ENCODE measurements at places on chromosomes 3 and 15.

DNA sequence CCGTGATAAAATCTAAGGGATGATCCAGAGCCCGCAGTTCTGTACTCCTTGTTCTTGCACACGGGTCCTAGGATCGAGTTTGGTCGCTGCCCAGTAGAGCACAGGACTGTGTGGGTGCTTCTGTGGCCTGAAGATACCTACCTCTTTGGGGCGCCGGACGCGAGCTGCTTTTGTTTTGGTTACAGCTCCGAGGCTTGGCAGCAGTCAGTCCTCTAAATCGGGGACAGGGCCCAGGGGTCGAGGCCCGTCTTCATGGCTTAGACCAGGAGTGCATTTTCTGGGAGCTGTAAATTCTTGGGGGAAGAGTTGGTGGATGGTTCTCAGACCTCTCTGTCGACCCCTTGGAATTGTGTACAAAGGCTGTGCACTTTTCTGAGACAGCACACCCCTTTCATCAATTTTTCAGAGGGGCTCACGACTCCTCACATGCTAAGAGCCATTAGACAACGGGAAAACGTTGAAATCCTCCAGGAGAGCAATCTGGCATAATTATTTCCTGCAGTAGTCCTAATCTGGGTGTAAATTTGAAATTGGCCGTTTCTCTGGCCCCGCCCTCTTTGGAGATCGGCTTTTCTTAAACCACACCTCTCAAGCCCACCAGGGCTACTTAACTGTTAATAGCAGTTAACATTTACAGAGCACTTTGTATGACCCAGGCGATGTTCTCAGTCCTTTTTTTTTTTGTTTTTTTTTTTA, 928 bp downstream of the CEP97 start:
- no peak for DNase-seq

DNA sequence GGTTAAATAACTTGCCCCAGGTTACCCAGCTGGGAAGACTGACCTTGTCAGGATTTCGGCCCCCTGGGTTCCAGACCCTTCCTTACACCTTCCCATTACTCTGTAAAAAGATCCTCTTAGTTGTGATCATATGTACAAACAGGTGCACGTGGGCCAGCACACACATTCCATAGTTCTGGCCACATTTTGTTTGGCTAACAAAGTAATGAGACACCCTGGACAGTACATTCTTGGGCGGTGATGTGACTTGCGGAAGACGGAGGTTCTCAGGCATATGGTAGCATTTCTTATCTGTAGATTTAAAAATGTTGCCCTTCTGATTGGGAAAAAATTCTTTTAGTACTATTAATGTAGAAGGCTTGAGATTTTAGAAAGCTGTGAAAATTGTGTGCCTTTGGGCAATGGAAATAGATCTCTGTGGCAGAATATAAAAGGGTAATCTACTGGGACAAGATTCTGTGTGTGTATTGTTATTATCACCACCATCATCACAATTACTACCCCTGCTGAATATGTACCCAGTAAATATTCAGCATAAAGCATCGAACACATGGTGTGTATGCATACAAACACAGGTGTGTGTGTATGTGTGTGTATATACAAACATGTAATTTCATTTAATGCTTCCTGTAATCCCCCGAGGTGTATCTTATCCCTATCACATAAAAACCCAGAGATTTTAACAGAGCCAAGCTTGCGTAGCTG, 205.4 kb upstream of the UBE2E1 start:
- no peak for DNase-seq

DNA sequence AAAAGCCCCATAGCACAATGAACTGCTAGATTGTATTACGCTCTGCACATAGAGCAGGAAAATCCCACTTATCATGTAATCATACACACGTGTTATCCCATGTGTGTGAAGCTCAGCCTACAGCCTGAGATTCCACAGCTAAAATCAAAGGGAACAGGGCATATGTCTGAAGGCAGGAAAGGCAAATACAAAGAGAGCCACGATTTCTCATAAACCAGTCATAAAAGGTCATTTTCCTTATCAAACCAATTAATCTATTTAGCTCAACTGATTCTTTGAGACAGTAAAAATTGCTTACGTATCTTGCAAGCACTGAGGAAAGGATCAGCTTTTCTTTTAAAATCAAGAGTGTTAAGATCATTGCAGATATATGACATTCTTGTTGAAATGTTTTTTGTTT, 199.5 kb upstream of the TBL1XR1 start:
- no peak for DNase-seq

DNA sequence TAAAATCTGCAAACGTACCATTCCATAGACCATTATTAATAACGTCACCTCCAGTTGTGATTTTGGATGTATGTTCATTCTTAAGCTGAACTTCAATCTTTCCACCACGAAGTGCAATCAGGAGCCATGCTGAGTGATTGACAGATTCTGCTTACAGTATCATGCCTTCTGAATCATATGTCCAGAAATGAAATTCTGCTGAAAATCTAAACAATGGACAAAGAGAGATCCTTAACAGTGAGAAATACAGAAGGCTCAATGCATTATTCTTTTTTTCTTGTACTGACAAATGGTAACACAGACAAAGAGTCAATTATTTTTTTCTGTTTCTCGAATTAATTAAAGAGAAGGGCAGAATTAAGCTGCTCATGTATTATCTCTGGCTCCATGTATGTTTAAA, 1114.5 kb downstream of the EPHA3 start:
- DNase-seq, result no peak

GRCh38 chr15:88900309-88900981, 5.1 kb upstream of the HAPLN3 start:
- DNase-seq, result no peak

GRCh38 chr15:31256378-31257265, 70.0 kb upstream of the KLF13 start:
- no peak for DNase-seq

GRCh38 chr3:198081421-198081844, 121.4 kb downstream of the LMLN start:
- DNase-seq, result no peak

- no peak for DNase-seq
Observed at GRCh38 chr3:45762647-45763302, 33.6 kb downstream of the SLC6A20 start.

DNA sequence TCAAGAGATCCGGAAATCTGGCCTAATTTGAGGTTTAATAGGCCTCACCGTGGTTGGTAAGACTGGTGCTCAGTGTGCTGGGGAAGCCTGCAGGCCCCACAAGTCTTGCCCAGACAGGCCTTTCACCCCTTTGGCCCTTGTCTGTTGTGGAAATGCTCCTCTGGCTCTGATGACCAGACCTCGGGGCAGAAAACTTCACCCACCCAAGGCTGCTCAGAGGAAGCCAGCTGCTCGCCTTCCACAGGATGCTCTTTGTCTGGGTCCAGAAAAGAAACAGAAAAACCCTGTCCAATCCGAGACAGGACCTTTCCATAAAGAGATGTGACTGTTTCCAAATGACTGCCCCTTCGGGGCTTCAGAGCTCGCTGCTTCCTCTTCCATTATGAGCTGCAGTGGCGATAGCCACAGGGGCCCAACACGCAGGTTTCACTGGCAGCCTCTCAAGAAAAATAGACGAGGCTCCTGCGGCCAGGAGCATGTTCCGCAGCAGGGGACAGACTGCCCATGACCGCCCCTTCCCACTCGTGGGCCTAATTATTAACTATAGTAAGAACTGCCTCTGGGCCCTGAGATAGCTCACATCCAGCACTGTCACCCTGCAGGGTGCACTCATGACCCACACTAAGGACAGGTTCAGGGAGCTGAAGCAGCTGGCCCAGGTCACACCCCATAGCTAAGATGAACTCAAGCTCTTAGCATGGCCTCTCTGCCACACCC, 6.8 kb upstream of the SNX22 start:
- no peak for DNase-seq

DNA sequence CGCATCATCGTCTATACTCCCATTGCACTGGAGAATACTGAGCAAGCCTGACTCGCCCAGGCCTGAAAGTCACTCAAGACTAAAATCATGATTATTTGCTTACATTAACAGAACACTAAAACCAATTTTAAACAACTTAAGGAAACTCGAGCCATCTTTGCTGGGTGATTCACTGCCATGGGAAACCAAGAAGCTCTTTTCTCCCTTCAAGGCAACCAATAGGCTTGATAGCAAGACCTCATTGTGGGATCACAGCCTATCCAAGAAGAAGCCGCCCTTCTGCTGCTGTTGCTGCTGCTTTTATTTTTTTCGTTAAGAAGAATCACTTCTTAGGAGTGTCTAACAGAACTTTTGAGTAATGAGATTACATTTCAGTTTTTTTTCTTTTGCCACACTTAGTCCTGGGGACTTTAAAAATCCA, 479.4 kb downstream of the FOXP1 start:
- no peak for DNase-seq

DNA sequence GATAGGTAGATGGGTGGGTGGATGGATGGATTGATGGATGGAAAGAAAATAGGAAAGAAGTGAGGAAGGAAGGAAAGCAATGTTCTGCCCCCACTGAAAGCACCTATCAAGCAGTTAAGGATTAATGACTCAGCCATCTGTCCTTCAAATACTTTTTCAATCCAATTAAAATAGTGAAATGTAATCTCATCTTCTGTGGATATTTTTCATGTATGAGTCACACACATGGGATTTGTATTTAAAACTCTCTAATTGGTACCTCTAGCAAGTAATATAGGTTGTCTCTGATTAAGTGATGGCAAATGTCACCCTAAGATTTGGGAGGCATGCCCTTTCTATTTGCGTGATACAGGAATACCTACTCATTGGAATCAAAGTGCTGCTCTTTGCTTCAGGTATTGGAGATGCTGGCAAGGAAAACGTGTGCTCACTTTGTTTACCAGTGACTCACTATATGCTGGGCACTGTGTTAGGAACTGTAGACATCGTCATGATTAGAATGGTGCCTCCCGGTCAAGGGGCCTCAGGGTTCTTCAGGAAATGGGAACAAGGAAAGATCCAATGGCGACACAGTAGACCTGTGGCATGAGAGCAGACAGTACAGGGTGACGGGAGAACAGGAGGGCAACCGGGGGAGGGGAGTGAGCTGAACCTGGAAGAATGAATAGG, 230.1 kb downstream of the CLSTN2 start:
- DNase-seq, result no peak

DNA sequence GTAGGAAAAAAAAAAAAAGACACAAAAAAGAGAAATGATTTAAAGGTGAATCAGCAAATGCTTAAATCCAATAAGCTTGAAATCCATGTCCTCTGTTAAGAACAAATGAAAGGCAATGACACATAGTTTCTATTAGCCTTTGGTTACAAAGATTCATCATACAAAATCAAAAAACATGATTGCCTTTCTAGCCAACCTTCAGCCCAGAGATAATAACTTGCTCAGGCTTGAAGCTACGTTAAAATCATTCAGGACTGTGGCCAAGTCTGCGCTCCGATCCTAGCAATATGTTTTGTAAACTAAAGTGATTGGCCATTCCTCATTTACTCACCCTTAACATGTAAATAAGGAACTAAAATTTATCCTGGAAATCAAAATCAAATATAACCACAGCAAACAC, 556.7 kb downstream of the FGF12 start:
- no peak for DNase-seq

- DNase-seq, result no peak
Observed at GRCh38 chr3:82999777-83000176, 1238.3 kb upstream of the GBE1 start.

DNA sequence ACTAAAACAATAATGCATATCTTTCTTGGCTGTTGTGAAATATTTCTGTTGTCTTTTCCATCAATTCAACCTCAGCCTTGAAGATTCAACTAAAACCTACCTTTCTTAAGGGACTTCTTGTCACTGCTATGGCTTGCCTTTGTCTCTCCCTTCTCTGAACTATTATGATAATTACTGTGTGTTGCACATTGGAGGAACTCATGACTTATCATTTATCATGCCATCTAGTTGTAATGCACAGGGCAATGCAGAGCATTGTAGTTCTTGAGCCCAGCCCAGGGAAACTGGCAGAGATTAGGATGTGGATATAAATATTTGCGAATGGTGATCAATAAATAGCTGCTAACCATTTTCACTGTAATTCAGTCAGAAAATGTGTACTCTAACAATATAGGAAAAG, 427.1 kb upstream of the FRG2C start:
- DNase-seq, result no peak

DNA sequence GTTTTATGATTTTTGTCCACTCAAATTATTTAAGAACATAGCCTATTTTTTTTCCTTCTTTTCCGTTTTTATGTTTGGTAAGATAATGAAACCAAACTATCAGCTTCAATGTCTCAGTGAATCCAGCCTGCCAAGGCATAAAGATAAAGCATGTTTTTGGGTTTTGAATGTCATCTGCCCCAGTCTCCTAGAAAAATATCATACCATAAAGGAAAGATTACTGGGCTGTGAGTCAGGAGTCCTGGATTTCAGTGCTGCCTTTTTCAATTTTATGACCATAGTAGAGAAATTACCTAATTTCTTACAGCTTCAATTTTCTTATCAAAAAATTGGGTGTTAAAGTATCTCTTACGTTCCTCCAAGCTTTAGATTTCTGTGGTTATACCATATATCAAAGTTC, 87.5 kb downstream of the GAP43 start:
- DNase-seq, result no peak

- DNase-seq, result no peak
Observed at GRCh38 chr3:117084739-117085270, 375.2 kb downstream of the TUSC7 start.
